ENCODE measurements at places on chromosomes 2 and 18.

- no peak for DNase-seq
Observed at GRCh38 chr2:1693723-1694122, 50.6 kb downstream of the PXDN start.

DNA sequence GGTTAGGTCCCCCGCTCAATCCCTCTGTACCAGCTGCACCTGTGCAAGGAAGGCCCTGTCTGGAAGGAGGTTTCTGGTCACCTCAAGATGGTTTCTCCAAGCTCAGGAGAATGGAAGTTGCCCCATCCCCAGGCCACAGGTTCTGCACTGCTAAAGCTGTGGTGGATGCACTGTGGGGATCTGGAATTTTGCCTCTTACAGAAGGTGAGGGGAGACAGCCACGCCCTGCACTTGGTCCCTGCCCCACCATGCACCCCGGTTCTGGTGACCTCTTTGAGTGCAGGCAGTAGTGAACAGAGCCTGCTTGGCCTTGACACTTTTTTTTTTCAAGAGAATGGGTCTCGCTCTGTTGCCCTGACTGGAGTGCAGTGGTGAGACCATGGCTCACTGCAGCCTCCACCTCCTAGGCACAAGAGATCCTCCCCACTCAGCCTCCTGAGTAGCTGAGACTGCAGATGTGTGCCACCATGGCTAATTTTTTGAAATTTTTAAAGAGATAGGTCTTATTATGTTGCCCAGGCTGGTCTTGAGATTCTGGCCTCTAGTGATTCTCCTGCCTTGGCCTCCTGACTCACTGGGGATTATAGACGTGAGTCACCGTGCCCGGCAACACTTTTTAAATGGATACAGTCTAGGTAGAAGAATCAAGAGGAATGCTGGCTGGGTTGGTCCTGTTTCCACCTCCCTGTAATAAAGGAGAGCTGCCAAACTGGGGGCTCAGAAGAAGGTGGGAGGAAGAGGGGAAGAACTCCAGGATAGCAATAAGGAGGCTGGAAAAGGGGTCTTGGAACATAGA lies 5.8 kb upstream of the NT5DC4 start:
- no peak for DNase-seq

GRCh38 chr2:132824716-132825115 lies 154.7 kb upstream of the LYPD1 start:
- DNase-seq = no peak

DNA sequence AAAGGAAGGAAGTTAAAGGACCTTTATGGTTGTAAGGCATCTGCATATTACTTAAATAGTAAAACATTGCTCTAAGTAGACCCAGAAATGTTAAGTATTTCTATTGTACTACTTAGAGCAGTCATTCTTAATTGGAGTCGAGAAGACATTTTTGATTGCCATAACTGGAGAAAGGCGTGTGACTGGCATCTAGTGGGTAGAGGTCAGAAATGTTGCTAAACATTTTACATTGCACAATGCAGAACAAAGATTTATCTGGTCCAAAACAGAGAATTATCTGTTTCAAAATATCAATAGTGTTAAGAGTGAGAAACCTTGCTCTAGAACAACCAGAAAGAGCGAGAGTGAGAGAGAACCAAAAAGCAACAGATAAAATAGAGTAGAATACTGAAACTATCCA lies 23.3 kb upstream of the ROCK1 start:
- DNase-seq = peak; percentile 23

GRCh38 chr2:202171241-202171825 lies 67.1 kb downstream of the SUMO1 start:
- no peak for DNase-seq

- no peak for DNase-seq
Observed at GRCh38 chr2:2696325-2696724, 365.2 kb upstream of the MYT1L start.

DNA sequence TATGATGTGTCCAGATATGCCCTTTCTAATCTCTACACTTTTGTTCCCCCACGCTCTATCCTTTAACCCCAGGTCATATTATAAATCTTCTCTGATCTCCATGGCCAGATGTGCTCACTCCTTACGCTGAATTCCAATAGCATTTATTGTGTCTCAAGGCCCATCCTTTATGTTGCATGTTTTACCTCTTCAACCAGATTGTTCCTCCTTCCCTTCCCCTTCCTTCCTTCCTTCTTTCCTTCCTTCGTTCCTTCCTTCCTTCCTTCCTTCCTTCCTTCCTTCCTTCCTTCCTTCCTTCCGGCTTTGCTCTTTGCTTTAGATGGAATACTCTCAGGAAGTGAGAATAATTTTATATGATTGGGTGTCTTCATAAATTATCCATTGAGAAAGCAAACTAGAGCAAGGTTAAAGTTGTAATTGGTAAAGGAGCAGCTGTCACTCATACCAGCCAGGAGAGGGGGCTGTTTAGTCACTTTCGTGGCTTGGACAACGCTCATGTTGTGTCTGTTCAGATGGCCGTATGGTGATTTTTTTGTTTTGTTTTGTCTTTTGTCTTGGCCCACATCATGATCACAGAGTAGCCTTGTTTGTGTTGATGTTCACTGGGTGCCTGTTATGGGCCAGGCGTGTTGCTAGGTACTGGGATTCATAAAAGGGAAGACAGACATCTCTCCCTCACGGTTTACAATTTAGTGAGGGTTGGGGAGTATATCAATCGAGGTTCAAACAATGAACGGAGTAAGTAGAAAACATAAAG lies 68.0 kb downstream of the DAW1 start:
- no peak for DNase-seq

DNA sequence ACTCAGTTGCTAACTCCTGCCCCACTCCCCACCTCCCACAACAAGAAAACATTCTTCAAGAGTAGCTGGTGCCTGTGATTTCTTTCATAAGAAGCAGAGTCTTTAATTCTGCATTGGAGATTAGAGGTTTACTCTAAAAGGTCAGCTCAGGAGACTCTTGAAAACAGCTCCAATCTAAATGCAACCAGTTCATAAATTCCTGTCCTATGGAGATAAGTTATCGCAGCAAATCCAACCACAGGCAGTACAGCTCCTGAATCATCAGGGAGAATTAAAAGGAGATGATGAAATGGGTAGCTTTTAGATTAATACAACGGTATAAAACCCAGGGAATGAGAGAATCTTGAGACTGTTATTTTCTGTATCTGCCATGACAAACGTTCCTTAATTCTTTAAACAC lies 130.7 kb downstream of the SOCS6 start:
- no peak for DNase-seq

GRCh38 chr2:15511686-15512085 lies 49.4 kb downstream of the NBAS start:
- DNase-seq = no peak

DNA sequence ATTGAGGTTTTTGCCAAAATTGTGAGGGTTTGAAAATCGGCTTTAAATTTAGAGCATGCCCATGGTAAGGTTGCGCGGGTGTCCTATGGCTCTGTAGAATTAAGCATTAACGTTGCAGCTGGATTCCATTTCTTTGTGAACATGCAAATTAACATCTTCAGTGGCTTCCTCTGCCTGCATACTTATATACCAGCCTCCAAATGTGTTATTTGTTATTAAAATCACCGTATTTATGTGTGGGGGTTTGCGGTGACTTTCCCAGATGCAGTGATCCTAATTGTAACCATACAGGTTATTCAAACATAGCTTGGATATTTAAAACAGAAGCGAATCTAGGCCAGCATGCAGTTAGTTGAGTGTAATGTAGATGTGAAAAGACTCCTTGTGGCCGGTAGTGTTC lies 80.2 kb downstream of the TGOLN2 start:
- no peak for DNase-seq

DNA sequence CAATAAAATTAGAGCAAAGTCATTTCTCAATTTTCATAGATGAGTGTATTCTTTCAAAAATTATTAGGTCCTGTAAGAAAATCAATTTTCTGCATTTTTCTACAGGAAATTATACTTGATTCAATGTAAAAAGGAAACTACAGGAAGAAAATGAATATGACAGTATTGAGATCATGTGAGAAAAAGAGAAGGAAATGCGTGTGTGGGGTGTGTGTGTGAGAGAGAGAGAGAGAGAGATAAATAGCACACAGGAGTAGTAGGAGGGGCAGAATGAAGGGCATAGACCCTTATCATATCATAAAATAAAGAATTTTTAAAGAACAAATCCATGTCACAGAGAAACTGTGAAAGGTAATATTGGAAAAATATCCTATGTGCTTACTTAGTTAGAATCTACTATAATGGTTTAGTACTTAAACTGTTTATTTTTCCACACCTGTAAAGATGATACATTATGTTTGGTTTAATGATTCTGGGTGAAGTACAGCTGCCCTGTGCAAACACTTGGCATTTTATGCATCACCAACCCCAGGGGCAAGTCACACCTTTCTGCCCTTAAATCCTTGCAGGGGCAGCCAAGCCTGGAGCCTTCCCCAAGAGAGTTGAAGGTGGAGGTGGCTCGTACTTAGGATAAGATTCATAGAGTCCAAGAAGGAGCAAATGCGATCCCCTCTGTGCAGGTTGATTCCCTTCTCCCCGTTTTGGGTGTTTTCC lies 276.4 kb downstream of the TGIF1 start:
- DNase-seq = no peak

GRCh38 chr2:197256021-197256420 lies 54.6 kb downstream of the ANKRD44 start:
- DNase-seq = no peak

- no peak for DNase-seq
Observed at GRCh38 chr2:176084611-176085119, 903 bp upstream of the EVX2 start.

DNA sequence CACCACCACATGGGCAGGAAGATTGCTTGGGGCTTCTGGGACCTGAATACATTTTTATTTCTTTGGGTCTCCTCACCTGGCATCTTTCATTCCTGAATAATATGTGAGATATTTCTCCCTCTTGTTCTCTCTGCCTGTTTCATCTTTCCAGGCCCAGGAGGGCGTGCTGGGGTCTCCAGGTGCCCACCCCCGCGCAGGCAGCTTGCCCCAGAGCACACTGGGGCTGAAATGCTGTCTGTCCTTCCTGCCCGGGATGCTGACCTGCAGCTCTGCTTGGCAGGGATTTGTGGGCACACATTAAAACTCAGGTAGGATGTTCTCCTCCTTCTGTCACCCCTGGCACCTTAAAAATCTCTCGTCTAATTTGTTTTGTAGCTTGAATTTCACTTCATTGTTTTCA lies 39.7 kb upstream of the TEX51 start:
- DNase-seq = no peak

- no peak for DNase-seq
Observed at GRCh38 chr2:120134263-120134662, 88.9 kb downstream of the TMEM185B start.

DNA sequence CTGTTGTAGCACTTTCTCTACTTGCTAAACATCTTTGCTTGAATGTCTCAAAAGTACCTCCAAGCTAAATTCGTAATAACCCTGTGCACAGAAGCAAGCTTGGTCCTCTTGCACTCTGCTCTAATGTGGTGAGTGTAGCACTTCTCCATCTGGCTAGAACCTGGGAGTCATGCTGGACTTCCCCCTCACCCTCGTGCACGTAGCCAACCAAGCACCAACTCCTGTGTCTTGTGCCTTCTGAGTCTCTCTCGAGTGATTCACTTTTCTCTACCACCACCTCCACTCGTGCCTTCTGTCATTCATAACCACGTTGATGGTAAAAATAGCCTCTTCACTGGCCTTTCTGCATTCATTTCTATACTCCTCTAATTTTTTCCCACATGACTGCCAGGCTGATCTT lies 91.9 kb upstream of the KCNE4 start:
- DNase-seq = no peak

DNA sequence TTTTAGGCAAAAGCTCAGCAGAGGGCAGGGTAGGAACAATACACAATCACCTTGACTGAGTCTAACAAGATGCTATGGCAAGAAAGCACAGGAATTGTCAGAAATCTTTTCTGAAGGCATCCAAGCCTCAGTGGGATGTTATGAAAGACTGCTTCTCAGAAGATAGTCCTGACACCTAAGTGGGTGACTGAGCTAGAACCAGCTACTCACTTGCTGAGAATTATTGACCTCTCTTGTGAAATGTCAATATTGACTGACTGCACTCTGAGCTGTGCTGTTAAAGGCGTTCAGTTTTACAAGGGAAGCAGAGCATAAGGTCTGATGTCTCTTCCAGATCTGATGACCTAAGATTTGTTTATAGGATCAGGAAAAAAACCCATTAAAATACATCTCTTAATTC lies 46.1 kb downstream of the TACR1 start:
- no peak for DNase-seq

- no peak for DNase-seq
Observed at GRCh38 chr2:74464406-74464805, 776 bp downstream of the MOGS start.

DNA sequence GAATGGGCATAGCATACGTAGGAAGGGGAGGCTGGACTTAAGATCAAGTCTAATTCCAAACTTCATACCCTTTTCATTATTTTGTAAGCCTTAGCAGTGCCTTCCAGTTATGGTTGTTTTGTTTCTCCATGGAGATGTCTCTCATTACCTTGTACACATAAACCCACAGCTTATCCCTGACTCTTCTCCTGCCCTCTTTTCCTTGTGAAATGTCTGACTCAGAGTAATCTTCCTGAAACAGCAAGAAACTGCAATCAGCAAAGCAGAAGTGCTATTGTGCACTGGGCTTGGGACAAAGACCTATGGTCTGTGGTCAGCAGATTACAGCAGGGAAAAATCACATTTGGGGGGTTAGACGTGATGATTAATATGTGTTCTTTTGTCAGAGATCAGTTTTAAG lies 176.7 kb downstream of the IKZF2 start:
- no peak for DNase-seq

DNA sequence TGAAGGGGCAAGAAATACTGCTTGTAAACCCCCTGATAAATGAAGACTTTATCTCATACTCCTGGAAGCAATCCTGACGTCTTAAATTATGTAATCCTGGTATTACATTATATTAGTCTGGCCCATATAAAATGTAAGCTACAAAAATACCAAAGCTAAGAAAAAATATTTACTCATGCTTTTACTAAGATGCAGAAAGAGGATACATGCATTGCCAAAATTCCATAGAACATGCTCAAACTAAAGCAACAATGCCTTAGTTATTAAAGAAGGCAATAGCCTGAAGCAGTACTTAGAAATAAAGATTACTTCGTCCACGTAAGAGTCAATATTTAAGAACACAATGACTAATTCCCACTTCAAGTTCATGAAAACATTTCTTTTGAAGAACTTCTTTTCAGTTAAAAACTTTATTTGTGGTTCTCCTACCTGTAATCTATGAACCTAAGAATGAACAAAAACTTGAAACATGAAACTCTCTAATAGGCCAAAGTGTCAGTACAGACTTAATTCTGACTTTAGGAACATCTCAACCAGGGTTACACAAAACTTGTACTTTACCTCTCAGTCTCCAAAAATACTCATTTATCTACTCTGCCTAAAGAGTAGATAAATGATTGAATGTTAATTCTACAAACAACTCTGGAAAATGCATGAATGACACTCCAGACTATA lies 117.3 kb downstream of the THADA start:
- no peak for DNase-seq

- DNase-seq = no peak
Observed at GRCh38 chr2:222733846-222734702, 62.6 kb downstream of the MOGAT1 start.

GRCh38 chr2:239328351-239329191 lies 72.2 kb downstream of the HDAC4 start:
- no peak for DNase-seq

- no peak for DNase-seq
Observed at GRCh38 chr2:226169751-226170581, 629.7 kb downstream of the IRS1 start.
